ENCODE measurements at places on chromosomes 3 and 15. TPM values are rescaled to one million over a fixed set of nuclear protein-coding genes. Genes with fewer than 3 reads are reported as not detected.
A peak's percentile ranks its signal among the peaks of the same experiment; 100 is the strongest.

- peak overlapping the region; percentile 94 for H3K27ac ChIP-seq
- H3K4me1 ChIP-seq: peaks cover 85% of the 10 kb centered on the region
- no peaks in the 10 kb centered on the region for H3K27me3 ChIP-seq
Observed at GRCh38 chr3:69087030-69087791, 2.5 kb downstream of the ARL6IP5 start.

DNA sequence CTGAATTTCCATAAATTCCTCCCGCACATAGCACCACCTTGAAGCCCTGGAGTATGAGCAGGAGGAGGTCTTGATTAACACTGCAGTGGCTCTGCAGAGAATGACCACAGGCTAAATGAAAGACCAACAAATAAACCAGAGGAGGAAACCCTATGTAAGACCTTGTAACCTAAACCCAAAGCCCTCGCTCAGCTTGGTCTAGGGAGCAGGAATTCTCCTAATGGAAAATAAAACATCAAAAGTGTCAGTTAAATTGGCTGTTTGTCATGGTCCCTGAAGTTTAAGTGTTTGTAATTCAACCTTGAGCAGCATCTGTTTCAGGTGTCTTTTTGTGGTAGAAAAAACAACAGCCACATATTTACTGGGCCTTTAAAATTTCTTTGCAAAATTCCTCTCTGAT, 9.2 kb upstream of the UBE2Q2 start:
- no peak overlapping the region for H3K4me3 ChIP-seq
- no peaks in the 10 kb centered on the region for H3K36me3 ChIP-seq
- H3K27me3 ChIP-seq: no peaks in the 10 kb centered on the region
- peaks cover 25% of the 10 kb centered on the region for H3K4me1 ChIP-seq
- no peak for DNase-seq

GRCh38 chr3:122975924-122976293, 51.7 kb downstream of the SEMA5B start:
- H3K27ac ChIP-seq: no peak overlapping the region
- no peaks in the 10 kb centered on the region for H3K36me3 ChIP-seq
- no peak overlapping the region for H3K4me3 ChIP-seq
- H3K4me1 ChIP-seq: no peaks in the 10 kb centered on the region
- DNase-seq: no peak

DNA sequence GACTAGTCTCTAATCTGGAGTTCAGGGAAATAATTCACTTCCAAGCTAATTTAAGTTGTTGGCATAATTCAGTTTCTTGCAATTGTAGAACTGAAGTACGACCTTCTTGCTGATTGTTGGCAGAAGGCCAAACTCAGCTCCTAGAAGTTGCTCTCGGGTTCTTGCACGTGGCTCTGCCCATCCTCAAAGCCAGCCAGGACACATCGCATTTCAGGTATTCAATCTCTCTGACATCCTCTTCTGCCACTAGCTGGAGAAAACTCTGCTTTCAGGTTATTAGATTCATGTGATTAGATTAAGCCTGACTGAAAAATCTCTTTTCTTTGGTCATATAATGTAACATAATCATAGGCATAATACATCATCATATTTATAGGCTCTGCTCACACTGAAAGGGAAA, 362.0 kb downstream of the ZPLD1 start:
- no peak for DNase-seq
- H3K27me3 ChIP-seq: no peaks in the 10 kb centered on the region
- H3K4me1 ChIP-seq: no peaks in the 10 kb centered on the region
- no peaks in the 10 kb centered on the region for H3K36me3 ChIP-seq

HDDC3 gene
- polyA plus RNA-seq: 14.8 TPM

GRCh38 chr15:67480741-67481140, 40.2 kb upstream of the C15orf61 start:
- H3K27me3 ChIP-seq: no peaks in the 10 kb centered on the region
- H3K4me1 ChIP-seq: no peaks in the 10 kb centered on the region
- no peaks in the 10 kb centered on the region for H3K36me3 ChIP-seq
- H3K27ac ChIP-seq: no peak overlapping the region
- DNase-seq: no peak

GRCh38 chr15:64755427-64755940, 19.9 kb downstream of the RBPMS2 start:
- H3K27ac ChIP-seq: no peak overlapping the region
- no peaks in the 10 kb centered on the region for H3K27me3 ChIP-seq
- no peak overlapping the region for H3K4me3 ChIP-seq
- DNase-seq: no peak
- no peaks in the 10 kb centered on the region for H3K4me1 ChIP-seq

DNA sequence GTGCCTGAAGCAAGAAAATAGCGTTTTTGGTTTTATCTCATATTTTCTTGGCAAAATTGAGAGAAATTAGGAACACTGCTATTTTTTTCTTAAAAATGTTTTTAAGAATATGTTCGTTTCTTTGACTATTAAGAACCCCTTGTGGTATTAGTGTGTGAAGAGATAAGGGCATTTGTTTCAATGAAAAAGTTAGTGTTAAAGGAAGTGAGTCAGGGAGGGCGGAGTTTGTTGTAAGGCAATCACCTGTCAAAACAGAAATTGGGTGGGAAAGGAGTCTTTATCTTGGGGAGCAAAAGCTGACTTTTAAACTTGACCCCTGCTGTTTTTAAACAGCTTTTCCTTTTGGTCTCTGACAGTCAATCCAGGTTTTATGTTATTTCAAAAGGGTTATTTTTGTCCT, 4.2 kb downstream of the RAP2B start:
- peak; percentile 50 for DNase-seq
- H3K36me3 ChIP-seq: peaks cover 22% of the 10 kb centered on the region

PLSCR4 gene
- not detected for polyA plus RNA-seq

P2RY1 gene
- not detected for polyA plus RNA-seq

GLDN gene
- polyA plus RNA-seq: not detected

CLDN16 gene
- not detected for polyA plus RNA-seq

DNA sequence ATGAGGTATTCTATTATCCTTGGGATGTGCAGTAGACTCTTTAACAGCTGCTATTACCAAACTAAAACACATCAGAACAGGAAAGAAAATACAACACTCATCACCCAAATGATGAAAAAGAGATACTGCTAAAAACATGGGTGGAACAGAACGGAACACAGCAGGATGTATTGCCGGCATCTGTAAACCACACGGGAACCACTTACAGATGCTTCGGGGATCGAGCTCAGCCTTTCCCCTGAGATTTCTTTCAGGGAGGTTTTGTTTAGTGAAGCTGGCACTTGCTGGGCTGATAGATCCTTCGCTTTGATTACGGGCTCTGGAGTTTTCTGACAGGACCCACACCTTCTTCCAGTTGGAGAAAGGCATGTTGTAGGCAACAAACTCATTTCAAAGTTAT, 182.3 kb upstream of the FAM3D start:
- H3K36me3 ChIP-seq: no peaks in the 10 kb centered on the region
- no peaks in the 10 kb centered on the region for H3K4me1 ChIP-seq
- H3K27ac ChIP-seq: no peak overlapping the region
- no peak overlapping the region for H3K4me3 ChIP-seq
- no peak for DNase-seq
- H3K27me3 ChIP-seq: no peaks in the 10 kb centered on the region

GRCh38 chr3:177144922-177145321, 52.4 kb downstream of the TBL1XR1 start:
- H3K27ac ChIP-seq: peak overlapping the region; percentile 65
- no peak overlapping the region for H3K4me3 ChIP-seq
- H3K4me1 ChIP-seq: peaks cover 19% of the 10 kb centered on the region

DNA sequence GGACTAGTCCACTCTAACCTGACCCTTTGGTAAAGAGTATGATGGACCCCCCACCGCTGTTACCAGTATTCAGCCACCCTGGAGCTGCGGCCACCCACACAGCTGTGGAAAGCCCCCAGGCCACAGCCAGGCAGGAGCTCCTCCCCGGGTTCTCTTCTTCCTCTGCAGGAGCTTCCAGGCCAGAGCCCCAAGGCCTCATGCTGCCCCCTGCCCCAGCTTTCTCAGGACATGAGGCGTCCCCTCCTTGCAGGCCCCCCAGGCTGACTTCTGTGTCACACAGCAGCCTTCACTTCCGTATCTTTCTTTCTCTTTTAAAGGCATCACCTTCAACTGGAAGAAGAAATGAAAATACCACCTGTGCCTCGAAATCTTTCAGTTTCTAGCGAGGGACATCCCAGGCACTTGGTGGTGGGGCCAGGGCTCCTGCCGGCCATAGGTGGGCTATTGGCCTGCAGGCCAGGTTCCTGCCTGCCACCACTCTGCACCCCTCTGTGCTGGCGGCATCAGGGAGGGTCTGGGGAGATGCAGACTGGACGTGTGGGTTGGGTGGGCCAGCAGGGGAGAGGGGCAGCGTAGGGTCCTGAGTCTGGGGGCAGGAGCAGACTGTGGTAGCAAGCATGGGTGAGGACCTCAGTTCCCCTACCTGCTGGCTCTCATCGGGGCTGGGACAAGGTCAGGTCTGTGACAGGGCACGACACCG, 19.9 kb downstream of the KLF13 start:
- peaks cover 44% of the 10 kb centered on the region for H3K4me1 ChIP-seq
- no peak for DNase-seq
- no peak overlapping the region for H3K4me3 ChIP-seq

DNA sequence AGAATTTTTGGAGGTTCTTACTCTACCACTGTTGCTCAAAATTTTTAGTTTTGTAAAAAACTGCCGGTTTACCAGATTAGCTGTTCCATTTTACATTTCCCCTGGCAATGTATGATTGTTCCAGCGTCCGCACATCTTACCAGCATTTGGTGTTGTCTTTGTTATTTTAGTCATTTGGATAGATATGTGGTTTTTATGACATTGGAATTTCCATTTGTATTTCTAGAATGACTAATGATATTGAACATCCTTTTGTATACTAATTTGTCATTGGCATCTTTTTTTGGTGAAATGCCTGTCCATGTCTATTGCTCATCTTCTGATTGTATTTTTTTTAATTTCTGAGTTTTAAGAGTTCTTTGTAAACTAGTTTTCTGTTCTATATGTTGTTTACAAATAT, 28.5 kb downstream of the LRRC28 start:
- no peak overlapping the region for H3K4me3 ChIP-seq
- no peak overlapping the region for H3K27ac ChIP-seq

GRCh38 chr15:68210821-68211655, 5.9 kb upstream of the CALML4 start:
- DNase-seq: peak; percentile 47
- peaks cover 56% of the 10 kb centered on the region for H3K4me1 ChIP-seq
- H3K27ac ChIP-seq: no peak overlapping the region
- H3K27me3 ChIP-seq: no peaks in the 10 kb centered on the region
- no peak overlapping the region for H3K4me3 ChIP-seq

DNA sequence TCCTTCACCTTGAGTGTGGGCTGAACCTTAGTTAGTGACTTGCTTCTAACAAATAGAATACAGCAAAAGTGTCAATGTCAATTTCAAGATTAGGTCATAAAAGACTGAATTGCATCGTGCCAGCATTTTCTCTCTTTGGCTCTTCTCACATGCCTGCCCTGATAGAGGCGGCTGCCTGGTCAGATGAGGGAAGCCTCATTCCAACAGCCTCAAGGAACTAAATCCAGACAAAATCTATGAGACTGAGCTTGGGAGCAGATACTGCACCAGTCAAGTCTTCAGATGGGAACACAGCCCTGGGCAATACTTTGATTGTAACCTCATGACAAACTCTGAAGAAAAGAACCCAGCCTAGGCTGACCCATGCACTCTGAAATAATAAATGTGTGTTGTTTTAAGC, 63.5 kb upstream of the MFGE8 start:
- no peaks in the 10 kb centered on the region for H3K36me3 ChIP-seq
- H3K27ac ChIP-seq: no peak overlapping the region
- no peak overlapping the region for H3K4me3 ChIP-seq

GRCh38 chr3:150035910-150036612, 65.4 kb upstream of the PFN2 start:
- no peaks in the 10 kb centered on the region for H3K36me3 ChIP-seq
- no peak overlapping the region for H3K4me3 ChIP-seq
- no peak for DNase-seq
- H3K4me1 ChIP-seq: no peaks in the 10 kb centered on the region
- no peaks in the 10 kb centered on the region for H3K27me3 ChIP-seq

- H3K4me1 ChIP-seq: no peaks in the 10 kb centered on the region
- H3K4me3 ChIP-seq: no peak overlapping the region
- H3K27me3 ChIP-seq: no peaks in the 10 kb centered on the region
- no peaks in the 10 kb centered on the region for H3K36me3 ChIP-seq
- no peak overlapping the region for H3K27ac ChIP-seq
- no peak for DNase-seq
Observed at GRCh38 chr3:16067837-16068471, 106.5 kb upstream of the GALNT15 start.

Measured in CD14-positive monocyte (primary cell).